Hematopoietic multipotent progenitor cell treated with erythropoietin and hydrocortisone succinate and interleukin-3 and kit ligand, for 6 days (in vitro differentiated cells): ENCODE measurements at places on chromosomes 16 and 17.

GRCh38 chr17:33962857-33963655 is 292.0 kb upstream of the CCL2 start:
- peak; percentile 43 for DNase-seq

- no peak for DNase-seq
Observed at GRCh38 chr16:27786923-27787625, 237.1 kb downstream of the KATNIP start.

DNA sequence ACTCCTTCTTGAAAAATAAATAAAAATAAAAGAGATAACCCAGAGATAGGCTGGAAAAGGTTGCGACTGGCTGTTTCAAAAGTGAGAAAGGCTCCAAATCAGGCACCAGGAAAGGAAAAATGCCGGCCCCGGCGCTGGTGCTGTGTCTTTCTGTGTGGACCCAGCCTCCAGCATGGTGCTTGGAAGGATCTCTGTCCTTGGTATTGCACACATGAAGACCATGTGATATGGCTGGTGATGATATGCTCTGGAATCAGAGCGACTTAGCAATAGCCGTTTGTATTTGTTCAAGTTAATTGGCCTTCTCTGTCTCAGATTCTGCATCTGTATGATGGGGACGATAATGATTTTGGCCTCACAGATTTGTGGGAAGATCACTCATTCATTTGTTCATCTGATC is 3.4 kb downstream of the WSCD1 start:
- DNase-seq = no peak

DNA sequence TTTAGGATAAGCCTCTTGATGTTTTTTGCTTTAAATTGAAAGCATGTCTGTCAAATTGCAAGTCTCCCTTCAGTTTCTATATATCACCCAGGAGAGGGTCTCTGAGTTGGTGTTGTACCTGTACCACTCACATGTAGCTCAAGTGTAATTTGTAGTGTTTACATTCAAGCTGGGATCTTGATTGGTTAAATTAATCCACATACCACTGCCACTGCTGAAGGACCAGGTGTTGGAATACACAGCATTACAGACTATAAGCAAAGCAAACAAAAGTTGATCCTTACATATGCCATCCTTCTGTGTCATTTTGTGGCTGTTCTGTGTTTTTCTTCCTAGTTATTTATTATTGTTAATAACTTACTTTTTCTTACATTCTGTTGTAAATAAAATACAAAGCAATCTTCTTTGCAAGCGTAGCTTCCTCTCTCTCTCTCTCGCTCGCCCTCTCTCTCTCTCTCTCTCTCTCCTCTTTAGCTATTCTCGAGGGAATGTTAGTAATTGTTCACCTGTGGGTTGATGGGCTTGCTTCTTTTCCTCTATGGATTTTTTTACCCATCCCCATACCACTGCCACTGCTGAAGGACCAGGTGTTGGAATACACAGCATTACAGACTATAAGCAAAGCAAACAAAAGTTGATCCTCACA is 20.8 kb upstream of the NOL11 start:
- DNase-seq = no peak

DNA sequence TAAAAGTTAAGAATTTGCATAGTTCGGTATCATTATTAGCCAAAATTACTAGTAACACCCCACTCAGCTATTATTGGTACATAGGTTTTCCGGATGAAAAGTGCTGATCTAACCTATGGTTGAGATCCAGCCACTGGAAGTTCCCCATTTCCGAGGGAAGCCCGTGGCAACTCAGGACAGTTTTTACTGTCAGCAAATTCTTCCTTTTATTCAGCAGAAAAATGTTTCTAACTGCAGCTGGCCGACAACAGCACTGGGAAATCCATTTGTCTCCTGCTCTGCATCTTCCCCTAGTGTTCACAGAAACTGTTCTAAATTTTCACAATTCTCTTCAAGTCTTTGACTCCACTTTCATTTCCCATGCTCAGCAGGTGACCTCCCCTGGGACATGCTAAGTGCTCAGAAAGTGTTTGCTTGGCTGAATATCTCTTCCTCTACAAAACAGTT is 15.5 kb upstream of the MMD start:
- DNase-seq = no peak

DNA sequence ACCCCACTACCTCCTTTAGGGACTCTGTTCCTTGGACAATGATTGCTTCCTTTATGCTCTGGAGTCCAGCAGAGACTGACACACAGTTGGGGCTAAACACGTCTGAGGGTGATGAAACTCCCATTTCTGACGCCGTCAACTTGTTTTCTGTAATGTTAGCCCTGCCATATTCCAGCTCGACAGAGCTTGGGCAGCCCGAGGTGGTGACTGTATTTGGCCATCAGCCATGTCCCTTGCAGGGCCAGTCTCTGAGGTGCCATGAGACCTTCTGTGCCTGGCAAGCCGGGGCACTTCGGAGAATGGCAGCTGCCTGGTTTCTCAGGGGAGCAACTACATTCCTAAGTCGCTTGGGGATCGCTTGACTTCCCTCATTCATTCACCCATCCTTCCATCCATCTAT is 278.9 kb upstream of the TNRC6C start:
- no peak for DNase-seq

GRCh38 chr16:77331802-77332586 is 102.8 kb downstream of the ADAMTS18 start:
- no peak for DNase-seq
